ENCODE measurements at places on chromosomes 6 and 20.

DNA sequence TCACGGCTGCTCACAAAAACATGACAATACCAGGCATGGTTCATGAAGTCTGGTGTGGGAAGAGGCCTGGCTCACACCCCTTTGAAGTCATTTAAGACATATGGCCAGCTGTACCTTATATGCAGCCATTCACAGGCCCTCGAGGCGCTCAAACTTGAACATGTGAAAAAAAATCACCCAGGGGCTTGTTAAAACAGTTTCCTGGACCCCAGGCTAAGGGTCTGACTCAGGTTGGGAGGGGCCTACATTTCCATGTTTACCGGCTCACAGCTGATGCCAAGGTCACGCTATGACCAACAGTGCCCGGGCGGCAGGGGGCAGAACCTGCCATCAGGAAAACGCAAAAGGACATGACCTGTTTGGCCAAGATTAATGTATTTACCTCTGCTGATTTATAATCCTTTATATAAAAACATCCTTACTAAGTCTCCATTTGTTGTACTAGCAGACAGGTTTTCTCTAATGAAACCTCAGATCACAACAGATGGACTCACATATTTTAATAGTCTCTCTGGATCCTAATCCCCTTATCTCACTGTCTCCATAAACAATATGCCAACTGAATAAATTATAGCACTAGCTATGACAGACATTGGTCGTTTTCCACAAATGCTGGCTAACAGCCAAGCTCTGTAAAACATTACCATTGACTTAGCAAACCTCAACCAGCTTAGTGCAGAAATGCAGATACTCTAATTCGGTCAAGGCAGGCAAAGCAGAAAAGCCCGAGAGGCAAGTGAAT, 19.9 kb downstream of the EZR start:
- no peak for DNase-seq

GRCh38 chr20:13422637-13423036, 201.6 kb downstream of the ISM1 start:
- DNase-seq, result no peak

GRCh38 chr6:84524636-84525035, 239.8 kb downstream of the TBX18 start:
- DNase-seq, result no peak

- DNase-seq, result no peak
These were observed 37.0 kb downstream of the NFATC2 start for GRCh38 chr20:51505566-51505965.

DNA sequence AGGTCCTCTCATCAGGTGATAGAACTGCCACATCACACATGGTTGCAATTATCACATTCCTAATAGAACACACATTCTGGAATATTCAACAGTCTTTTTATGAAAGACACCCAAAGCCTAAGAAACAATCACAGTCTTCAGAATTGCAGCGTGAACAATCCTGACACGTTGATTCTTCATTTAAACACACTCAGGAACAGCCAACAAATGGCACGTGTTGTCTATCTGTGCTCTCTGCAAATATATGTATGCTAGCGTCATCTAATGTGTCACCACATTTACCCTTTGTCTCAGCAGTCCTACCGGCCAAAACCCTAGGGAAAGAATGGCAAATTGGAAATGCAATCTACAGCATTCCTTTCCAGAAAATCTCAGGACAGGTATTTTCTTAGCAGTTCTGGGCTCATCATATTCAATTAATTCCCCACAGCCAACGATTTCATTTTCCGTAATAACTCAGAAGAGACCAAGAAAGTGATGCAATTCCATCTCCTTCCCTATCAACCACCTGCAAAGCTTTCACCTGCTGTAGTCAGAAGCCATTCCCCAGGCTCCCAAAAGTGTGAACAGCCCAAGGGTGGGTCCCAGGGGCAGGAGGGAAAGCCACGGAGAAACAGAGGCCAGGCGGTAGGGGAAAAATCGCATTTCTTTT, 280.3 kb upstream of the JARID2 start:
- DNase-seq, result no peak

- no peak for DNase-seq
These were observed 103.3 kb downstream of the ARHGAP18 start for GRCh38 chr6:129606664-129607063.

DNA sequence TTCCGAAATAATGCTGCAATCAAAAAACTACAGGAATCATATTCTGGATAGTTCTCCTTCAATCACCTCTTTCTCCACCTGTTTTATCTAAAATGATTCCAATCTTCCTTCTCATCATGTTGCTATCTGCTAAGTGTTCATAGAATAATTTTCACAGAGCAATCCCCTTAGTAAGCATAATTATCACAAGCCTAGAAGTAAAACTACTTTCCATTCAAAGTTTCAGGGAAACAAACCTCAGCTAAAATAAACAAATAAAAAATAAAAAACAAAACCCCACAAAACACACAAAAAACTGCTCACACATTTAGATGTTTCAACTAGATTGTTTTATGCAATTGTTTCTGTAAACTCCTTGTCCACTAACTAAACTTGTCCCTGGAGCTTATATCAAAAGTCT, 291.2 kb downstream of the PHACTR1 start:
- no peak for DNase-seq

GRCh38 chr6:138765896-138766655, 7.5 kb upstream of the CCDC28A start:
- DNase-seq, result no peak

- DNase-seq, result no peak
These were observed 5.9 kb downstream of the TMEM239 start for GRCh38 chr20:2822073-2822472.

DNA sequence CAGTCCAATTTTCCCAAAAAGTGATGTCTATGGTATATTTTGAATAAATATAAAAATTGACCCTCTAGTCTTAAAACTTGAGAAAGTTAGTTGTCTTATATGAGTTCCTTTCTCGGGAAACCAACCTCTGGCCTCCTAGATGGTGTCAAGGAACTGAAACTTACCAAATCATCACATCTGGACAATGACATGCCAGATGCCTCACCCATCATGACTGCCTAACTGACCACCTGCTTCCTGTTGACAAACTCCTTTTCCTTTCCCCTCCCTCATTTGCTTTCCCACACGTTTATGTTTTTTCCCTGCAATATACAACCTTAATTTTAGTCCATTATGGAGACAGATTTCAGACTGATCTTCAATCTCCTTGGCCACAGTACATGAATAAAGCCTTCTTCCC, 731.0 kb downstream of the EPHA7 start:
- no peak for DNase-seq

DNA sequence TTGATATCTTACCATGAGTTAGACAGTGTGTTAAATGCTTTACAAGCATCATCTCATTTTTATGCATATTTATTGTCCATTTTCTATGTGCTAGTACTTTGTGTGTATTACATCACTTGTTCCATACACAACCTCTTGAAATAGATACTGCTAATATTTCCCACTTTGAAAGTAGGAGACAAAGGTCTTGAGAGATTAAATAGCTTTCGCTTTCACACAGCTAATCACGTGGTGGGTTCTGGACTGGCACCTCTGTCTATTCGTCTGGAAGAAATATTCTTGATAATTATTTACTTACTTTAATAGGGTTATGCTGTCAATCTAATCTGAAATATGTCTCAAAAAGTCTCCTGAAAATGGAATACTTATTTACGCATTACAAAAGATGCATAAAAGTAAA, 30.2 kb downstream of the EPHA7 start:
- DNase-seq, result no peak

- no peak for DNase-seq
These were observed 193.5 kb downstream of the UNC5CL start for GRCh38 chr6:40845553-40845952.

DNA sequence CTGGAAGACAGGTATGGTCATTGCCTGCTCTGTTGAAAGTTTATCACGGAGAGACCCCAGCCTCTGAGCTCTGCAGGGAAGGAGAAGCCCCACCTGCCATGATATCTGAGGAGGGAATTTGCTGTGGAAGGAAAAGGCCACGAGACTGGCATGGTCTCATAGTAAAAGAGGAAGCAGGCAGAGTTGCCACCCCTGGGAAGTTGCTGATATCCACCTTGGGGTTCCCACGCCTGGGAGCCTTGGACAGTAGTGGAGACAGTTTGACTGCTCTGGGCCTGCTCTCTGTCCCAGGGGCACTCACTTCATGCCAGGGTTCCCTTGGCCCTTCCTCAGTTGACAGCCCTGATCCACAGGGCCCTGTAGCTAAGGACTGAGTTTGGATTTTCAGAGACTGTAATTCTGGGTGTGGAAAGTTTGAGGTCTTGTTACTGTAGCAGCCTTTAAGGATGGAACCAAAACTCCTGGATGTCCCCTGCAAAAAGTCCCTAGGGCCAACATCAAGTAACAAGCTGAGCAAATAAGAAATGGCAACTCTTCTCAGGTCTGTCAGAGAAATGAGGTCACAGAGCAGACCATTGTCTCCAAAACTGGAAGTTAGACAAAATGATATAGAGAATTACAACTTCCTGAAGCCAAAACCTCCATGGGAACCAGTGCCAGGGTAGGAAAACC, 6.9 kb upstream of the SIRPB1 start:
- no peak for DNase-seq

DNA sequence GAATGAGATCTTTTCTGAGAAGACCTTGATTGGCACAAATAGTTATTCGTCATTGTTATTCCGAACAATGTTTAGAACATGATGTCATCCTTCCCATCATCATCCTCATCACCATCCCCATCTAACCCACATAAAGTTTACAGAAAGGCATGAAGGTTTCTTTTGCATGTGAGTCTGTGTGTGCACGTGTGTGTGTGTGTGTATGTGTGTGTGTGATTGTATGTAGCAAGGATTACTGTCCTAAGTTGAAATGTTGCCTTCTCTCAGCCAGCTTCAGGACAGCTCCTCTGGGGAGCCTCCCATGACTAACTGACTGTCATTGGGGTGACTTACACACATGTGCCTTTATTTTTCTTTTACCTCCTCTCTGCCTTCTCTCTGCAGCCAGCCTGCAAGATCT, 113.5 kb downstream of the SLC22A3 start:
- no peak for DNase-seq

DNA sequence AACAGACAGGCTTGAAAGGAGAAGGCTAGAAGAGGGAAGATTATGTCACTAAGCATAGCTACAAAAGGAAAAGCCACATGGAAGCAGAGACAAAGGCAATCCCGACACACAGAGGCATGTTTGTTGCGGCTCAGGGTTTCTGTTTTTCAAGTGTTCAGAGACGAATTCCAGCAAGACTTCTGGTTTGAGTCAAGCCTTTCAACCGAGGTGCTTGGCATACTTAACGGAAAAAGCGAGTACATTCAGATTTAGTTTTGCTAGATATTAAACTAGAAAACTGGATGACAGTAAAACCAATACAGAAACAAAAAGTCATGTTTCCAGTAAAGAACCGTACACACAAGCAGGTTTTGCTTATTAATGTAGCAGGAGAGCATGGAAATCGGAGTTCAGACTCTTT, 27.2 kb downstream of the MCUR1 start:
- DNase-seq, result no peak

DNA sequence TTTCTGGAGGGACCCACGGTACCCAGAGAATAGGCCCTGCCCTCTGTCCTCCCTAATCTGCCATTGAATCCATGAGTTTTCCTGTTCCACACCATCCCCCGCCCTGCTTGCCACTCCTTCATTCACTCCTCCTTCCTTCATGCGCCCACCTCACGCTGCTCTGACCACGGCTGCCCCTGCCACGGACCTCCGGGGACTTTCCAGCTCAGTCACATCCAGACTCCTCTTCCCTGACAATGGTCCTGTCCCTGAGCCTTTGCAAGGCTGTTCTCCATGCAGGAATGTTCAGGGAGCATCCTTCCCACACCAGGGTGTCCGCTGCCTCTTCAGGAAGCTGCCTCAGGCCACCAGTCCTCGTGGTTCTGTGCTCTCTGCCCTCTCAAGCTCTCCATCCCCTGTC, 25.9 kb downstream of the GLP1R start:
- DNase-seq, result no peak

DNA sequence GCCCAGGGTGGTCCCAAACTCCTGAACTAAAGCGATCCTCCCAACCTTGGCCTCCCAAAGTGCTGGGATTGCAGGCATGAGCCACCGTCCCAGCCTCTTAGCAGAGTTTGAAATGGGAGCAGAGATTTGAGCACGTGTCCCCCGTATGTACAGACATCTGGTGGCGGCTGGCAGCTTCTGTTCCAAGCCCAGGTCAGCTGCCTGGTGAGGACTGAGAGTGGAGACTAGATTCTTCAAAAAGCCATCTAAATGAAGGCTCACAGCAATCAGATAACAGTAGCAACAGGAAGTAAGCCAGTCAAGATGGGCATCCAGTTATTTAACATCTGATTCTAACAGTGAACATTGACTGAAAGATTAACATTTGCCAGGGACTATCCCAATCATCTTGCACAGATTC, 128.1 kb upstream of the AKAP12 start:
- no peak for DNase-seq

DNA sequence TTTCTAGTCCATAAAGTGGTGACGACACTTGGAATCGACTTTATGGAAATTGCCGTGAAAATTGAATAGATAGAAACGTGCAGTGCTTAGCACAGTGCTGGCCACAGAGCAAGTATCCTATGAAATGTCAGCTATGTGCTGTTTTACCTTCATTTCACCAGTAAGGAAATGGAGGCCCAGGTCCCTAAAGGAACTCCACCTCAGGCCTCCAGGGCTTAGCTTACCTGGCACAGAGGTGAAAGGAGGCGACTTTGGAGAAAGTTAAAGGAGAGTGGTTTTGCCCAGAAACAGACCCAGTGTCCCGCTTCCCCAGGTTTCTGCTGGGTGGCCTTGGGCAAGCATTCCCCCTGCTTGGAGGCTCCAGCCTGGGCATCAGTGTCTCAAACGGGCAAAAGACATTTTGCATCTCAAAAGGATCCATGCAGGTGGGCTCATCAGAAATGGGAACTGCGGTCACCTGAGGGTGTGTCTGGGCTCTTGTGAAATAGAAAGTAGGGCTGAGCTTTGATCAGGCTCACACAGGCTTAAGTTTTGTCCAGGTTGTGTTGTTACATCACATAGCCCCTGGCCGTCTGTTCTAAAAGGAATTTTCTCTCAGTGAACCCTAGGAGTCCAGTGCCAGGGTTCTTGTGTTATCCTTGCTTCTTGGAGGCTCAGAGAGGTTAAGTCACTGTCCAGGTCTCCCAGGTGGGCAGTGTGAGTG, 6.8 kb upstream of the TULP1 start:
- DNase-seq, result no peak

DNA sequence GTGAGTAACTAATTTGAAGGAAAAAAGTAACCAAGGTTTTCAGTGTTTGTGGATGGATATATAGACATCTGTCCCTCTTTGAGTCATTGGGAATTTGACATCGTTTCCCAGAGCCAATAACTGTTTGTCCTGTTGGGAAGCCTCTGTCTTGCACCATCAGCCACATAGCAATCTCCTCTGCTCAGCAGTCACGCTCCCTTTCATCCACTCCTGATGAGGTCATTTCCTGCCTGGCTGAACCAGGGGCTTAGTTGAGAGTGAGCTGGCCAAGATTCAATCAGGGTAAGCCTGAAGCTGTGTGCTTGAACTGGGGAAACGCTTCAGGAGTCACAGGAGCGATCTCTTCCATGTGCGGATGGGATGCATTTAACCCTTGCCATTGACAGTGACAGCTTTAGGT, 121.5 kb upstream of the FOXQ1 start:
- no peak for DNase-seq

GRCh38 chr20:3995067-3995748, 20.1 kb downstream of the RNF24 start:
- no peak for DNase-seq
